ENCODE measurements at places on chromosomes 7 and 10. TPM values are rescaled to one million over a fixed set of nuclear protein-coding genes. Genes with fewer than 3 reads are reported as not detected.

The PKD2L1 gene
- not detected for total RNA-seq

The AZGP1 gene
- not detected for total RNA-seq

The FAM25A gene
- total RNA-seq, result not detected

The PIK3CG gene
- 0.82 TPM for total RNA-seq

The ZEB1 gene
- total RNA-seq, result 37.2 TPM

The TNS3 gene
- total RNA-seq, result 105 TPM

The SH2B2 gene
- total RNA-seq, result 5.6 TPM

The NODAL gene
- total RNA-seq, result 0.43 TPM

The ANKRD61 gene
- total RNA-seq, result 0.18 TPM

The ZNF3 gene
- 24.0 TPM for total RNA-seq

The FAM237B gene
- total RNA-seq, result not detected

The NKX1-2 gene
- total RNA-seq, result 0.07 TPM

The PIP gene
- not detected for total RNA-seq

The LRRD1 gene
- 0.27 TPM for total RNA-seq

The TAX1BP1 gene
- 133 TPM for total RNA-seq

The MYOZ1 gene
- total RNA-seq, result 2.2 TPM
